Lower leg skin (tissue), 4 donors: ENCODE measurements at places on chromosomes 13 and 19. TPM values are rescaled to one million over a fixed set of nuclear protein-coding genes. Genes with fewer than 3 reads are reported as not detected.

Gene OLFM4
- total RNA-seq: 0.39 TPM

Gene PNMA8A
- total RNA-seq: 0.30 TPM

DNA sequence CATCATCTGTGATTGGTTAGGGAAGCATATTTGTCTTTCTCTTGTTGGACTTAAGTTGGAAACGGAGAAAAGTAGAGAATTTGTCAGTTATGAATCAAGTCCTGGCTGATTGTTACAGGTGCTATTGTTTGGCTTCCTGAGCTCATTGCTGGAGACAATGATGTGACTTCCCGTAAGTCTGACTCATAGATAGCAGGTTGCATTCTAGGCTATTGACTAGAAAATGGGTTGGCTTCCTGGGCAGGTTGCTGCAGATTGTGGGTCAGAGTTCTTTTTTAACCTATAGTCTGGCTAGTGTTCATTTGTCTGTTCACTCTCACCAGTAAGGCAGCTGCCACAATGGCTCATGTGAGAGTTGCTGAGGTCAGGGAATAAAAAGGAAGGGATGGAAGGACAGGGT is 101.5 kb downstream of the CCNA1 start:
- DNase-seq: no peak

DNA sequence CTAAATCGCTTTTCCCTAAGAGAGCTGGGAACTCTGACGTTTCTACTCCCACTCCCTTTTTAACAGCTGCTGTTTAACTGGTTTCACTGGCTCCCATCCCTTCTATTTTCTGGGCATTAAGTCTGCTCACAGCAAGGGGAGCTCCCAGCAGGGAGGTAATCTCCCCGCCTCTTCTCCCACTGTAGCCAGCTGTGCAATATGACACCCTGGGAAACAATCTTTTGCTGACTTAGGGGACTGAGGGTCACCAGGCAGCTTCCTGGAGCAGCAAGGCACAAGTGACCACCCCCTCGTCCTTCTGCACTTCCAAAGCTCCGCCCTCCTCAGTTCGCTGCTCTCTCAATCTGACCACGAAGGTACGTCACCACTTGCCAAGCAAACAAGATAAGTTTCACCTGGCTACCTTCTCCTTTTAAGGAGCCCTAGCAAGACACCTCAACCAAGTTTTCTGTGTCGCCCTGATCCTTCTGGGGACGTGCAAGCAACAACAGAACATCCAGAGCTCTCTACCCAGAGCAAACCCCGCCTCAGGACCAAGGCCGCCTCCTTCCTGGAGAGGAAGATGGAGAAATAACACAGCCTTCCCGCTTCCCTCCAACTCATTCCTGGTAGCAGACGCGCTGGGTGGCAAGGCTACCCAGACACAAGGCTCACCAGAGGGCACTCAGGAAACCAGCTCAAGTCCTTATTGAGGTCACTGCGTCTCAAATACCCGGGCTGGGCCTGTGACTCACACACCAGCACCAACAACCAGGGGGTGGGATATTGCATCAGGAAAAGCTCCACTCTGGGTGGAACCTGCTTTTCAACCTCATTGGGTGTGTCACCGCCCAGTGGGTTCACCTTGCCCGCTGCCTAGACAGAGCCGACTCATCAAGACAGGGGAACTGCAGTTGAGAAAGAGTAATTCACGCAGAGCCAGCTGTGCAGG is 92.4 kb downstream of the STK24 start:
- DNase-seq: peak; percentile 91

GRCh38 chr13:113802090-113802531 is 43.1 kb downstream of the TMEM255B start:
- peak; percentile 89 for DNase-seq

- DNase-seq: peak; percentile 64
Observed at GRCh38 chr19:1811472-1811894, 593 bp downstream of the ATP8B3 start.

DNA sequence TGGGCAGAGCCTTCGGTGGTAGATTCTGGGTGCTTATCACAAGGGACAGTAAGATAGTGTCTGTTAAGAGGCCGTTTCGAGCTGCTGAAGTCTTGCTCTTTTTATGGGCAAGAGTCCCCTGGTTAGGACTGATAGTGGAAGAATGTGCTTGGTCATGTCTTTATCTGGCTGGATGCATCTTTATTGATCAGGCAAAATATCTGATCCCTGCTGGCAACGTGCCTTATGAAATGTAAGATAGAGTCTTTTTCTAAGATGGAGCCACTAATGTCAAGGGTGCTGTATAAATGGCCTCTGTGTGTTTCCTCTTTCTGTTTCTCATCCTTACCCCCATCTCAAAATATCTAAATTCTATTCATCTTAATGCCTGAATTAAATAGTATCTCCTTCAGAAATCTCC is 53.3 kb downstream of the MYO16 start:
- no peak for DNase-seq
